ENCODE measurements at places on chromosomes 4 and X. TPM values are rescaled to one million over a fixed set of nuclear protein-coding genes. Genes with fewer than 3 reads are reported as not detected.

MAGEB2 gene
- not detected for total RNA-seq

PAGE4 gene
- total RNA-seq = not detected

C4orf50 gene
- not detected for total RNA-seq

LRIT3 gene
- under 0.01 TPM for total RNA-seq

MSX1 gene
- total RNA-seq = 17.6 TPM

TENM3 gene
- 30.1 TPM for total RNA-seq

PAGE5 gene
- total RNA-seq = not detected

NPY2R gene
- total RNA-seq = under 0.01 TPM

CYTL1 gene
- 0.37 TPM for total RNA-seq

MAGEA1 gene
- total RNA-seq = not detected

HOPX gene
- total RNA-seq = 0.37 TPM

TAF7L gene
- 0.37 TPM for total RNA-seq
